Dermis blood vessel endothelial cell (primary cell): ENCODE measurements at places on chromosomes 11 and 22. TPM values are rescaled to one million over a fixed set of nuclear protein-coding genes. Genes with fewer than 3 reads are reported as not detected.

DNA sequence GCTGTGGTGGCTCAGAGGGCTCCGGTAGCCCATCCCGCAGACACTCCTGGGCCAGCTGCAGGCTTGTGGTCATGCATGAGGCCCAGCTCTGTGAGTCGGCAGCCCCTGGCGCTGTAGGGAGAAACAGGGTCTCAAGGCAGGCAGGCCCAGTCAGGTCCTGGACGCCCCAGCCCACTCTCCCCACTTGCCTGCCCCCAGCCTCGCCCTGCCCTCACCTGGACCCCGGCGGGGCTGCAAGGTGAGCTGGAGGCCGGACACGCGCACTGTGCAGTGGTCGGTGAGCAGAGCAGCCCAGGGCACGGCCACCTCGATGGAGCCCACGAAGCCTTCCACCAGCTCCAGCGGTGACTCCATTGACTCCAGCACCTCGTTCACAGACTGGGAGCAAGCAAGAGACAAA is 2.9 kb downstream of the ATG2A start:
- no peak for DNase-seq

DNA sequence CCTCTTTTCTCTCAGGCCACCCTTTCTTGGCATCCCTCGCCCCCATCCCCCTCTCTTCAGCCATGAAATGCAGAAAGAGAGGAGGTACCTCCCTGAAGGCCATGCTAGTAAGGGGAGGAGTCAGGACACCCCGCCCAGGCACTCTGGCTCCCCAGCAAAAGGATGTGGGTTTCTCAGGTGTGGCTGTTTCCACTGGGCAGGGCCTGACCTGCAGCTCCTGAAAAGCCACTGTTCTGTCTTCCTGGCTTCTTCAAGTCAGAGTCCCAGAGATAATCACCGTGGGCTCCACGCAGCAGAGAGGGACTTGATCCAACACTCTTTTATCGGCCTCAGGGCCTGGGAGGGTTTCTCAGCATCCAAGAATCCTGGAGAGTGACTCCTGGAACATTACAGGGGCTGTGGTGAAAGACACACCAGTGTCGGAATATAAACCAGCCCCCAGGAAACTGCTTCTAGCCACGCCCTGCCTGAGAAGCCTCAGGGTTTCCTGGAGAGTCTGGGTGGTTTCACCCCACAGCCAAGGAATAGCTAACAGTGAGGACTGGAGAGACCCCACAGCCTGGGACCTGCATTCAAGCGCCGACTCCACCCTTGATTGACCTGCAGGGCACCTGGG is 45.7 kb upstream of the TSPAN18 start:
- no peak for DNase-seq

- DNase-seq, result no peak
Observed at GRCh38 chr11:44611088-44611487, 45.6 kb downstream of the CD82 start.

GRCh38 chr11:95242091-95242844 is 11.3 kb upstream of the SESN3 start:
- no peak for DNase-seq

DNA sequence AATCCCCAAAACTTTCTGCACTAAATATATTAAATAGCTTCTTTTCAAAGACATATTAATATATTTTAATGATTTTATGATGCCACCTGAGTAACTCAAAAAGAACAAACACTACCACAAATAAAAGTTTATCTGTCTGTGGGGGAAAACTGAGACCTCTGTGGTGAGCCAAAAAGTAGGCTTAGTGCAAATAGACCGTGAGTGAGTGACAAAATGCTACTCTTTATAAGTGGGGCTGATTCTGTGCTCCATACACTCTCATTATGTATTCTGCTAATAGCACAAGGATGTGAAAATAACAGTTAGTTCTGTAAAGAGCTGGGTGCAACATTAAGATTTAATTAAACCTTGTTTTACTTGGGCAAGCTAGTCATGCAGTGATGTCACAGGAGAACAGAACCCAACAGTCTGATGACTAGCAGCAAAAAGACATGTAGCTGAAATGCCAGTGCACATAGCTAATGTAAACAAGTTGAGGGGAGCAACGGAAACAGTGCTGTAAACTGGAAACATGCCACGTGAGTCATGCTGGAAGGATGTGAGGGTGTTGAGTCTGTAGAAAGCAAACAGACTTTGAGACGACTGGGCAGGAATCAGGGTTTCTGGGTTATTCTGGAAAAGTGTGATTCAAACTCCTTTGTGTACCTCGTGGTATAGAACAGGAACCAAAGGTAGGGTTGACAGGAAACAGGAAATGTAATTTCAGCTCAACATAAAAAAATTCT is 1130.4 kb downstream of the LRRC4C start:
- peak; percentile 81 for DNase-seq

DNA sequence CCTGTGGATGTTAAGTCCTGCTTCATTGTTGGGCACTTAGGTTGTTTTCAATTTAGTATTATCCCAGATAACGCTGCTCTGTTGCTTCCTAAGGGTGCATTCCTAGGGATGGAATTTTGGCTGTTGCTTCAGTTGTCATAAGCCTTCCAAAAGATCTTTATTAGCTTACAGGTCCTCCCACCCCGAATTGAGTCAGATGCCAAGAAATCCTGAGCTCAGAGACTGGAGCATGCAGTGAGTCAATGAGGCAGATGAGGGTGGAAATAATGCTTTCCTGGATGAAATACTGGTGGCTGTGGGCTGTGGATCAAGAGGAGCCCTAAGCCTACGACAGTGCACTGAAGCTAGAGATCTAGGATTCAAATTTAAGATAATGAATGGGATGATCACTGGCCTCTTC is 10.7 kb upstream of the IL18BP start:
- DNase-seq, result no peak

GRCh38 chr22:40531951-40532900 is 104.3 kb downstream of the MRTFA start:
- no peak for DNase-seq

DNA sequence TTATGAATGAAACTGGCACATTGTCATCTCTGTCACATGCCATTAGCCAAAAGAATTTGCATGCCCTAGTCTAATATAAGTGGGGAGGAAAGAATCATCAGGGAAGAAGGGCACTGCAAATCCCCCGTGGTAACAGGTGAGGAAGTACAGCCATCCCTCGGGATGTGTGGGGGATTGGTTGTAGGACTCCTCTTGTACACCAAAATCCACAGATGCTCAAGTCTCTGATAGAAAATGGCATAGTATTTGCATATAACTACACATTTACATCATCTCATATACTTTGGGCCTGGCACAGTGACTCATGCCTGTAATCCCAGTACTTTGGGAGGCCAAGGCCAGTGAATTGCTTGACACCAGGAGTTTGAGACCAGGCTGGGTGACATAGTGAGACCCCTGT is 109.7 kb downstream of the HIPK3 start:
- no peak for DNase-seq

GRCh38 chr22:20494978-20495860 is at the start of gene KLHL22:
TSS of gene KLHL22 (minus strand) at chr22:20495795. CDS start at chr22:20489211, 6,584 bp downstream.
- peak; percentile 48 for DNase-seq

DNA sequence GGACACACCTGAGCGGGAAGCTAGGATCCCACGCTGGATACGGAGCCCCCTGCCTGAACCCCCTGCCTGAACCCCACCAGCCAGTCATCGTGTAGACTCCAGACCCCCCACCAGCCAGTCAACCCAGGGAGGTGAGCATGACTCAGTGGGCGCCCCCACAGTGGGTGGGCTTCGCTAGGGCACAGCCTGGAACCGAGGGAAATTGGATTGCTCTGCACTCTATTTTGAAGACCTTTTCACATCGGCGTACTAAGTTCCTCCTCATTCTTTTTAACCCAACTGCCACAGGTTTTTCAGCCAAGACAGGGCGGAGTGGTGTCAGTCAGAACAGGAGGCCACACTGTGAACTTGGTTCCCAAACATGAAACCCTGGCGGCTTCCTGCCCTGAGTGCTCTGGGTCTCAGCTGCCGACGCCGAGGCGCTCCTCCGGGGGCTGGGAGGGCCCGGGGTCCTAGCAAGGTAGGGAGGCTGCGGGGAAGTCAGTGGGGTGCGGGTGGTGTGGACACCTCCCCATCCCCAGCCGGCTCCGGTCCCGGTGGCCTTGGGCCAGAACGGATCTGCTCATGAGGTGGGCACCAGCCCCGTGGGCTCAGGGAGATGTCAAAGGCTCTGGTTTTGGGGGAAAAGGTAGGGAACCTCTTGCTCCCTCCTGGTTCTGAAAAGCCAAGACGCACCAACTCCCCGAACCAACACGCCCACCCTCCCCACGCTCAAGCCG is 57.0 kb downstream of the BRD1 start:
- DNase-seq, result no peak

- DNase-seq, result no peak
Observed at GRCh38 chr11:810040-810567, 337 bp downstream of the RPLP2 start.

- no peak for DNase-seq
Observed at GRCh38 chr11:18393581-18394274, 635 bp upstream of the LDHA start.

GRCh38 chr22:21754523-21754922 is 18.9 kb upstream of the YPEL1 start:
- DNase-seq, result no peak

- DNase-seq, result no peak
Observed at GRCh38 chr11:128066399-128066798, 521.0 kb downstream of the ETS1 start.

DNA sequence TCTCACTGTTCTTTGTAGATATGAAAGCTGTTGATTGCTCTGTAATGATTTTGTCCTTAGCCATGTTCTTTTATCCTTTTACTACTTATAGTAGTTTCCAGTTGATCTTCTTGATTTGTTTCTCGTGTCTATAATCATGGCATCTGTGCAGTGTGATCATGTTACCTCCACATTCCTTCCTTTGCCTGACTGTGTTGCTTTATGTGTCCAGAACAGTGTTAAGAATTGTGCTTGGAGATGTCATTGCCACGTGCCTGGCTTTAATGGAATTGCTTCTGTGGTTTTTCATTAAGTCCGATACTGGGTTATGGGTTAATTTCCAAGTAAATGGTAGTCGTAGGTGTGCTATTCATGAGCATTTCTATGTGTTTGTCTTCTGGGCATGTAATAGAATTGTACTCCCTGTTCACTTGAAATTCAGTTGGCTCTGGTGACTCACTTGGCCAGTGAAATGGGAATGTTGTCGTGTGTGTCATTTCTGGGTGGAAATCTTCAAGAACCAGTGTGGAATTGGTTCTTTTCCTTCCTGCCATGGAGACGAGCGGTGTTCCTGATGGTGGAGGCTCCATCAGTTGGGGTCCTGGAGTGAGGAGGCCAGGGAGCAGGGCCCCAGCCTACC is 6.8 kb downstream of the GTSE1 start:
- peak; percentile 37 for DNase-seq

DNA sequence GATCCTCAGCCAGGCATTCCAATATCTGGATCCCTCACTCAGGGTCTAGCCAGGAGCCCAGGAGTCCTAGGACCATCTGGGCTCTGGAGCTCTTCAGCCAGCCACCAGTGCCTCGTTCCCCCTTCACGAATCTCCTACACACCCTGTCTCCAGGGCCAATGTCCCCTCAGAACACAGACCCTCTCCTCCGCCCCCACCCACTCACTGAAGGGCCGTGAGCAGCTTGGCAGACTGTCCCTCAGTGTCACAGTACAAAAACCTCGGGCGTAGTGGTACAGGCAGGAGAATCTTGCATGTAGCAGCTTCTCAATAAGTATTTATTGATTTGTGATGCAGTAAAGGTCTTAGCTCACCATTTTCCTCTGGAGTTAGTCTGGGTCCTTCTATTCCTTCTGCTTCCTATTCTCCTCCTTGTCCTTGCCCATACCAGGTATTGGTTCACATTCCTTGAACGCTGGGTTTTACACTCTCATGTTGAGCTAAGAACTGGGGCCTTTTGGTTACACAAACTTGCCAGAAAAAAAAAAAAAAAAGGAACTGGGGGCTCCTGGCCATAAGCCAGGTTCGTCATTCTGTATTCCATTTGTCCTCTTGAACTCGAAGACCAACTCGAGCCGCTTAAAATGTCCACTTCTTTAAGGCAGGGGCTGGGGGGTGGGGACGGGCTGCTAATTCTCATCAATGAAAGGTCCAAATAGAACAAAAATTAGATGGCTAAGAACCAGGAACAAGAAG is 2.3 kb downstream of the CXCR5 start:
- no peak for DNase-seq

GRCh38 chr11:106156290-106156937 is 79.0 kb downstream of the AASDHPPT start:
- DNase-seq, result peak; percentile 68

DNA sequence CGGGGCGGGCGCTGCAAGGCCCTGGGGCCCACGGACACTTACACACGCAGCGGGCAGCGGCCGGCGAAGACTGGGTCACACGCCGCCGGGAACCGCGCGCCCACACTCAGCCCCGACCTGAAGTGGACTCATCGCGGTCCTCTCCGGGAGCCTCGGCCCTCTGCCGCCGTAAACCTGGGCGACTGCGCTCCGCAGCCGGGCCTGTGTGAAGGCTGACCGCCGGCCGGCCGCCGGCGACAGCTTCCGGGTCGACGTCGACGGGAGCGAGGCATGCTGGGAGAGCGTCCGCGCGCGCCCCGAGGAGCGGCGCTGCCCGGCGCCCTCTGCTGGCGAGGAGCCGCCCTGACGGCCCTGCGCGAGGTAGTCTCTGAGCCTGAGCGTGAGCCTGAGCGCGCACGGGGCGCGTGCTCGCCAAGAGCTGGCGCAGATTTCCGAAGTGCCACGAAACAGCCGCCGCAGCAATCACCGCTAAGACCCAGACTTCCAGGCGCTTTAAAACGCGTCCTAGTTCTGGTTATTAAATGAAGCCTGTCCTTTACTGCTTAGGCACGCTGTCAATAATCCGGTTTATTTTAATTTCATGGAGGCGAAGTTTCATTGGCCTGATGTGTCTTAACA is at the start of gene SNX19:
SNX19 (minus strand) TSS at position 242 of the 618 bp plus-strand sequence. CDS start 540 bp downstream, outside the sequence.
- peak; percentile 96 for DNase-seq

DNA sequence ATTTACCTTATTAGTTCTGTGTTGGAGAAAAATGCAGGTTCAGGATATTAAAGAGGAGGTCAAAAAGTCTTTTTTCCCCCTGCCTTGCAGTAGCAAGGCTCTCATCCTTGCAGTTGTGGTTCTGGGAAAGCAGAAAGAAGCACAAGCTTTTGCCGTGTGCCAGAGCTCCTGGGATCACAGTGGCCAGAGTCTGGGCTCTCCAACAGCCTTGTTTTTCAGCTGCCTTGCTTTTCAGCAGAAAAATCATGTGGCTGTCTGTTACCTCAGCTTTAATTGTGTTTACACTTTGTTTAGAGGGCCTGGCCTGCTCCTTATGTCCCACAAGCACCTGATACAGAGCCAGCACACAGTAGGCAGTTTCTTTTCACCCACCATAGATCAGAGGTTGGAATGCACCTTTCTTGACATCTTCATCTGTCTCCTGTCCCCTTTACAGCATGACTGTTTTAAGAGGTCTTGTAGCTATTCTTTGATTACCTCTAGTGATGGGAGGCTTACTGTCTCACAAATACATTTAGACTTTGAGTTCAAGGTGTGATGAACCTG is 67.5 kb downstream of the TEAD1 start:
- DNase-seq, result no peak

CHRM1 gene
- total RNA-seq, result not detected in 2 replicates

VSIG10L2 gene
- total RNA-seq, result not detected in 2 replicates

SYCE3 gene
- total RNA-seq, result not detected in 2 replicates

NXPE4 gene
- total RNA-seq, result not detected in 2 replicates

TSGA10IP gene
- not detected in 2 replicates for total RNA-seq

FGF19 gene
- total RNA-seq, result not detected in 2 replicates

XBP1 gene
- total RNA-seq, result 93.3 and 165 TPM in 2 replicates

GGTLC3 gene
- not detected in 2 replicates for total RNA-seq

GNAZ gene
- total RNA-seq, result 0.37 and 0.68 TPM in 2 replicates

SHISAL1 gene
- not detected in 2 replicates for total RNA-seq
